HL-60 (cell line): ENCODE measurements at places on chromosomes 11 and 22.

- no peak for DNase-seq
Observed at GRCh38 chr11:70825893-70826540, 426.4 kb downstream of the SHANK2 start.

GRCh38 chr11:113447621-113448315 is 27.4 kb downstream of the DRD2 start:
- DNase-seq, result no peak

GRCh38 chr11:15865212-15865987 is 490.9 kb downstream of the SOX6 start:
- DNase-seq, result no peak

GRCh38 chr11:109677876-109678275 is 255.9 kb downstream of the C11orf87 start:
- no peak for DNase-seq

DNA sequence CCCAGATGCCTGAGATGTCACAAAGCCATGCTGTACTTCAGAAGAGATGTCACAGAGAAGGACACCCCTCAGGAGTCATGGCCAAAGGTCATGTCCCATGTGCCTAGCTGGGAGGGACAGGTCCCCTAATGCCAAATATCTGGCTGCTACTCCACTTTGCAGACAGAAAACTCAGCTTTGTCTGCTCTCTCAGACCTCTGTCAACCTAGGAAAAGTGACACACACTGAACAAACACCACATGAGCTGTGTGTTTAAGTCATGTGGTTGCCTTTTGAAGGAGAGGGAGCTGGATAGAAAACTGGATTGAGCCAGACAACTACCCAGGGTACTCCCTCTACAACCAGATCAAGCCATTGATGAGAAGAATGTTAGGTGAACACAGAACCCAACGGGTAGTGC is 3.5 kb downstream of the TRIM66 start:
- DNase-seq, result no peak

- DNase-seq, result no peak
Observed at GRCh38 chr11:121814962-121815361, 301.1 kb downstream of the BLID start.

DNA sequence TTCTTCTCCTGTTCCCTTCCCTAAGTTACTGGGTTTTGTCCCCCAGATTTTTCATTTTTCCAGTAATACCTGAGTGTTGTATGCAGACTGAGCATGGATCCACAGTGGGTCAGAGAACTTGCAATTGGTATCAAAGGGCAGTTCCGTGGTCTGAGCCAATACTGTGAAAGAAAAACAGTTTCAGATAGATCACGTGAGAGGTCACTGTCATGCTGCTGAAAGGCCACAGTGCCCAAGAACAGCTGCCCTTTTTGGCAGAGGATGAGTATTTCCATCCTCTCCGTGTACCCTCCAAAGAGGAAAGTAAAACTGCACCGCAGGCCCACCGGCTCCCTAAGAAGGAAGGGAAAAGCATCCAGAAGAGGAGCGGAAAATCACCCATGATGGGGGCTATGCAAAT is 73.0 kb upstream of the TBCEL start:
- DNase-seq, result no peak

DNA sequence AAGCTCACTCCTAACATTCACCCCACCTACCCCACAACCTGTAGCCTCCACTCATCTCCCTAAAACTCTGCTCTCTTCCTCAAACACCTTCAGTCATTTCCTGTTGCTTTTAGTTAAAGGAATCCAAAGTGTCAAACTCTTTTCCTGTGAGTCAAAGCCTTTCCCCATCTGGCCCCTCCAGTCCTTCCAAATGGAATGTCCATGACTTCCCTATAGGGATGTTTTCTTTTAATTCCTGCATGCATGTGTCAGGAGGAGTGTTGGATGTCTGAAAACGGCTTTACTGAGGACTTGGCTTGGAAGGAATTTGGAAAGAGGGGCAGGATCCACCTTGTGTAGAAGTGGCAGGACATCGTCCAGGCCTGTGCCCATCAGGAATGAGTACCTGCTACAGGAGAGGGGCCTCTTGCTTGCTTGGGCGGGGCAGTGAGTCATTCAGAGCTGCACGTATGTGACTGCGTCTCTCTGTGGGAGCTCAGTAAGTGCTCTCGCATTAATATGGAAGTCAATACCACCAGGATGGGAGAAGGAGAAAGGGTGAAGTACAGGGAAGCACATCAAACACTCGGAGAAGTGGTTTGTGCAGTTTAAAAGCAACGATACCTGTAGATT is 491.9 kb downstream of the OPCML start:
- DNase-seq, result no peak

DNA sequence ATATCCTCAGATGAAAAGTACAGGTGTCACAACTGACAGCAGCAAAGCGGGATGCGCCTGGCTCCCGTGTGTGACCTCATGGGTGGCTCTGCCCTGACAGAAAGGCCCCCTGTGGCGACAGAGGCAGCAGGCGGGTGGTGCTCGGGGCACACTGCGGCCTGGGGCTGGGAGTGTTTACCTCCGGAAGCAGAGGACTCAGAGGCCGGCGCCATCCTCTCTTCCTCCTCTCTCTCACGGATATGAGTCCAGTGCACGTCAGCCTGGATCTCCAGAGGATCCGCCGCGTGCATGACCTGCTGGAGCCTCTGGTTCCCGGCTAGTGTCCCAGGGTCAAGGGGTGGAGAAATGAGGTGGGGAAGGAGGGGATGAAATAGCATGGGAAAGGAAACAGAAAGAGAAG is 53.2 kb upstream of the BID start:
- no peak for DNase-seq
